ENCODE measurements at places on chromosomes 7 and 10.
A peak's percentile ranks its signal among the peaks of the same experiment; 100 is the strongest.

DNA sequence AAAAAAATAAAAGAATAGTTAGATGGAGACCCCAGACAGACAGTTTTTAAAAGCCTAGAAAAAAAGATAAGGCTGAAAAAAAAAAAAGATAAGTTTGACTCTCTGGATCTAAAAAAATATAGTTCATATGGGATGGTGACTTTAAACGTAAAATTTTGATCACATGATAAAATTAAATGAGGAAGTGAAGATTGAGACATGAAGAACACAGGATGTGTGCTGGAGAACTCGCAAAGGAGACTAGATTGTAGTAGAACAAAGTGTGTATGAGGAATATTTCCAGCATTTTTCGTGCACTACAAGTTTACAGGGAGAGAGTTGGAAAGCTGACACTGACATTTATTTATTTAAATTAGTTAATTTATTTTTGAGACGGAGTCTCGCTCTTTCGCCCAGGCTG, 286.4 kb downstream of the PRPF18 start:
- no peak for DNase-seq

GRCh38 chr7:57381581-57381980, 68.4 kb upstream of the ZNF716 start:
- no peak for DNase-seq

- DNase-seq, result peak; percentile 65
These were observed 166.8 kb upstream of the ASAH2 start for GRCh38 chr10:50417886-50418830.

DNA sequence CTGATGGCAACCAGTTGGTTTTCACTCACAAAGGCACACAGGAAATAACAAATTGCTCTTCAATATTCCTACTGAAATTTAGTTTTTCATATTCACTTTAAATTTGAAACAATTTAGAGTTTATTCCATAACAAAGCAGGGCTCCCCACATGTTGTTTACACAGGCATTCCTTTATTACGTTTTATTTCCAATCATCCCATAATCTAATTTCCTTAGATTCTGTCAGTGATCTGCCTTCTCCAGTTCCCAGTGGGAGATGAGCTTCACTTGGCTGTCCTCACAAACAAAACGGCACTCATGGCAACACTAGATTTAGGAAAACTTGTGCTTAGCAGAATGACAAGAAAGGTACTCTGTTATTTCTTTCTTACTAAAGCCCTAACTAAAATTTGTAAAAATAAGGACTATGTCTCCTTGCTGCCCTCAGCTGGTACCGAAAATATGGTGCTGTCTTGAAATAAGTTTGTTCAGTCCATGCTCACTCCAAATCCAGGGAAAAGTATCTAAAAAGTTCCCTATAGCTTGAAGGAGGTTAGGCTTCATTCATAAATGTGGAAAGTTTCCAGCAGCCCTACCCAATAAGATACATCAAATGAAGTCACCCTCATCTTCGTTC, 23.0 kb downstream of the PHYH start:
- DNase-seq, result no peak

DNA sequence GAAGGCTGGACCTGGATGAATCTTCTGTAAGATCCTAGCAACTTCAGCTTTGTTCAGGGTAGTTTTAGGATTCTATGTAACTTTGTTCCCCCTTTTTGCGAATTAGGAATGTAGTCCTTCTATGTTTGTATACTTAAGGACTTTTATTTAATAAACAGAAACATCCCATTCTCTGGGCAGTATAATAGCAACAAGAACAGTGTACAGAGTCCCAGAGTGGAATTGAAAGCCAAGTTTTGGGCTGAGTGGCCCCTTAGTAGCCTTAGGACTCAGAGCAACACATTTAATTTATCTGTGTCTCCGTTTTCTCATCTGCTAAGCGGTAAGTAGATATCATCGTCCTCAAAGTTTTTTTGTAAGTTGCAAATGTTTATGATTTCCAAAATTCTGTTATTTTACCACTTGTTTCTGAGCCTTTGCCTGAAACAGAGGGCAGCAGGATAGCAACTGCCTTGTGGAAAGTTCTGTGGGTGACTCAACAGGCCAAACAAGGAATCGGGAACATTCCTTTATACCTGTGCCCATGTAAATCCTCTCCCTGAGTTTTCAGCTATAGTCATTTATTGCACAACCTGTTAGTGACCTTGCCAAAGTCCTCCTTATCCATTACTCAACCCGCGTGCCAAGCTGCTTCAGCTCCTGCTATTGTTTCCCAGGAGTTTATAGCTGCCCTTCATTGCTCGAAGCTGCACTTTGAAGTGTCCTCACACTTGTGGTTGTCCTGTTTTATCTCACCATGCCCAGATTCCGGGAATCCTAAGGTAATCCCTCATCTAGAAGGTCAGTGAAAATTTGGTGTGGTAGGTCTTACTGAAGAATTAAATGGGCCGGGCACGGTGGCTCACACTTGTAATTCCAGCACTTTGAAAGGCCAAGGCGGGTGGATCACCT, 199.1 kb upstream of the AHR start:
- no peak for DNase-seq

DNA sequence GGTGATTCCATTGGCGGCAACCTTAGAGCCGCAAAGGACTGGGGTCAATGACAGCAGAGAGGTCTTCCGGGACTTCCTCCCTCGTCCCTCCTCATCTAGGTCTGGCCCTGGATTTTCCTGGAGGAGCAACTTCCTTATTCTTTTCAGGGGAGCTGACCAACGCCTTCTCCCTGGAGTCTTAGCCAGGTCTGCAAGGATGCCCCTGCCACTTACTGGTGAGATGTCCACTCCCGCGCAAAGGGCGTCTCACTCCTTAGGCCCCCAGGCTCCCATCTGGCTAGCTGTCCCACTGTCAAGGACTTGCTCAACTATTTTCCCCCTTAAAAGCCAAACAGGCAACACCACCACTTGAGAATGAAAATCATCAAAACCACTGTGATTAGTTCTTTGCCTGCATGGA, 42.0 kb upstream of the NMT2 start:
- DNase-seq, result no peak

- no peak for DNase-seq
These were observed 25.2 kb downstream of the LOXL4 start for GRCh38 chr10:98242823-98243222.

DNA sequence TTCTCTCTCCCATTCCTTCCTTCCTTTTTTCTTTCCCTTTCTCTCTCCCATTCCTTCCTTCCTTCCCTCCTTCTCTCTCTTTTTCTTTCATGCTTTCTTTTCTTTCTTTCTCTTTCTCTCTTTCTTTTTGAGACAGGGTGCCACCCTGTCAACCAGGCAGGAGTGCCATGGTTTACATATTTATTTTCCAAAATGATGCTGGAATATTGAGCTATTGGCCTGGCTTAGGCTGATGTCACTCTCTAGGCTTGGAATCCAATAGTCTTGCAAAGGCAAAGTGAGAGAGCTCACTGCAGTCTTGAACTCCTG, 159.1 kb downstream of the BAMBI start:
- no peak for DNase-seq

DNA sequence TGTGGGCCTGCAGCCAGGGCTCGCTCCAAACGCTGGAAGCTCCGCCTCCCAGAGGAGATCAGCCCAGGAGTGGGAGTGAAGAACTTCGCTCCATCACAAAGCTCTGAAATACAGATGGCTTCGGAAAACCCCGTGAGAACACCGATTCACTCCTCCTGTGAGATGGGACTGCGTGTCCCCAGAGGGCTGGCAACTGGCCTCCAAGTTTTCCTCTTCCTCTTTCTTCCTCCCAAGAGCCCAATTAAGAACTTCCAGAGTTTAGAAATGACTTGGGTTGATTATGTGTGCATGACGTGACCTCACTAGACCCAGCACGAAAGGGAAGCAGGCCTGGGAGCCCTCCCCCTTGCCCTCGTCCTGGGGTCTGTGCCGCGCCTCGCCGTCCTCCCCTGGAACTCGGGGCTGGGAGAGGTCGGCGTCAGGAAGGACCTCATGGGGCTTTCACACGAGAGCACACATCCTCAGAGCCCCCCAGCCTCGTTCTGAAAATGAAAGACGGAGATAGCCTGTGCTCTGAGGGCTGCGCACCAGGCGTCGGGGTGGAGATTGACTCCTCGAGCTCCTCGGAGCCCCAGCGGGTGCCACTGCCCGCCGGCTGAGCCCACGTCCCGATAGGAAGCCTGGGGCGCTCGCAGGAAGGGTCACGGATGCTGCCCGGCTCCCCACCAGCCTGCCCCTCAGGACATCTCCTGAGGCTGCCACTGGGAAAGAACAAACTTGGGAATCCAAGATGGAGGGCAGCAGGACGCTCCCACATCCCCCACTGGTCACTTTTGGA, 37.8 kb downstream of the PTPRN2 start:
- DNase-seq, result no peak

- DNase-seq, result no peak
These were observed 2.3 kb downstream of the ZNF282 start for GRCh38 chr7:149197675-149198074.

- DNase-seq, result no peak
These were observed 707 bp upstream of the GHITM start for GRCh38 chr10:84138478-84139125.

GRCh38 chr10:61612450-61612849, 50.3 kb upstream of the CABCOCO1 start:
- DNase-seq, result no peak

DNA sequence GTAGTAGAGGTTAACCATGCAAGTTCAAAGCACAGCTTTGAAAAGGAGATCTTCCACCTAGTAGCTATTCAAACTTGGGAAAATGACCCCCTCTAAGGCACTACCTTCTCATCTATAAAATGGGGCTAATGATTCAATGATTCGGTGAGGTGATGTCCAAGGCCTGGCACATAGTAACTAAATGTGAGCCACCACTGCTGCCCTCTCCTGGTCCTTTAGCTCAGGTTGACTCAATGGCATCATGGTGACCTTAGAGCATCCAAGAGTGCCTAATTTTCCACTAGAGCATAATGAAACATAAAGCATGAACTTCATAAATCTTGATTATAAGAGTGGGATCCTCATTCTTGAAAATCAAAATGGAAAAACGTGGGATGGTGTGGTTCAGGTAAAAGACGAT, 16.3 kb upstream of the PLCE1 start:
- no peak for DNase-seq

- no peak for DNase-seq
These were observed 51.2 kb downstream of the OTUD1 start for GRCh38 chr10:23490115-23490514.

- DNase-seq, result no peak
These were observed 9.1 kb downstream of the WIPF3 start for GRCh38 chr7:29815181-29816105.

GRCh38 chr7:22563032-22563501, 63.1 kb upstream of the STEAP1B start:
- DNase-seq, result no peak

- DNase-seq, result no peak
These were observed 14.8 kb downstream of the PTPRE start for GRCh38 chr10:127921753-127922145.

DNA sequence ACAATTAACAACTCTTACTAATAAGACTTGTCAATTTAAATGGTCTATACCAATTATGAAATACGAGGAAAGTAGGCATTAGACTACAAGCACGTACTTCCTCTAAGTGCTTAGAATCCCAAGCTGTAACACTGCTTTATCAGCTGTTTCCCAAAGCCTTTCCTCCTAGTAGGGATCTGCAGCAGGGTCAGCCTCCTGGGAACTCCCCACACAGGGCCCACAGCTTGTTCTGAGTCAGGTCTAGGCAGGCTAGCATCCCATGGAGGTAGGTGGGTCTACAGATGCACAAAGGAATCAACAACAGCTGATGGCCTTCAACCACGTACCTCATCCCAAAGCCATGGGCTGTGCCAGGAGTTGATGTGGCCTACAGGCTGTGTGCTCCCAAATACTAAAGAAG, 14.7 kb downstream of the MMS19 start:
- no peak for DNase-seq

GRCh38 chr10:27680006-27680557, 65.5 kb downstream of the MKX start:
- no peak for DNase-seq

GRCh38 chr7:36606153-36606975, 117.9 kb downstream of the AOAH start:
- no peak for DNase-seq

DNA sequence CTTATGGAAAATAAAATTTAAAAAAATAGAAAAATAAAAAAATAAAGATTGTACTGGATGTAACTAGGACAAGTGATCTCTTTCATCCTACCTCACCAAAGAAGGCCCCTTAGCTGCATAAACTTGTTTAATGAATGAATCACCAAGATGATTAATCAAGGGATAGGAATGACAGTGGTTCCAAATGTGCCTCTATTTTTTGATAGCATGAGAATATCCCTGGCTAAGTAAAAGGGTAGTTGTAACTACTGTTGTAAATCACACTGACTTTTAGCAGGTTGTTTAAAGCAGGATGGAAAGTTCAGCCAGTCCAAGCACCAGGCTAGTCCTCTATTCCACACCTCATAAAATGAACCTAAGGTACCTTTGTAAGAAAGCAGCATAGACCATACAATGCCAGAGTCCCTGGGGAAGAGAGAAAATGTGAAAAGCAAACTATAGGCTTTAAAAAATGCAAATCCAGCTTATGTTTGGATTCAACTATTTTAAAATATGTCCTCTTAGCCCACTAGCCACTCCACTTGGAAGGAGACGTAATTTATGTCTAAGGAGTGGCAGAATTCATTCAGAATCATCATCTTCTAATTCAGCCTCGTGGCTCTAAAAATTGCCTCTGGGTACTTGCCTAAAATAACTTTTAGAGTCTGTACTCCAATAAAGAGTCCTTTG, 126.8 kb downstream of the SKIDA1 start:
- no peak for DNase-seq

DNA sequence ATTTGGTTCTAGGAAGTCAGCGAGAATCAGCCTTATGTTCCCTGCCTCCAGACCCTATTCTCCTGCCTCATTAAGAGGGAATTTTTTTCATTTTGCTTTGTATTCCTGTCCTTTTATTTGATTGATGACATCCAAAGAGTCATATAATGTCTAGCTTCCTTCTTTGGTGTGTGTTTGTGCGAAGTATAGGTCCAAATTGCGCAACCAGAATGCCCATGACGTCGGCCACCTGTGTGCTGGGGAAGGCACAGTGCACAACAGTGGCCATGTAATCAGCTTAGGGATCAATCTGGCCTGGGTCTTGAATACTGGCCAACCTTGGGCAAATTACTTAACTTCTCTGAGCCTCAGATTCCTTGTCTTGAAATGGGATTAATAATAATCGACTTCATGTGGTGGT, 206.2 kb downstream of the VTI1A start:
- DNase-seq, result no peak

- no peak for DNase-seq
These were observed 20.6 kb downstream of the SHTN1 start for GRCh38 chr10:116984202-116984990.

DNA sequence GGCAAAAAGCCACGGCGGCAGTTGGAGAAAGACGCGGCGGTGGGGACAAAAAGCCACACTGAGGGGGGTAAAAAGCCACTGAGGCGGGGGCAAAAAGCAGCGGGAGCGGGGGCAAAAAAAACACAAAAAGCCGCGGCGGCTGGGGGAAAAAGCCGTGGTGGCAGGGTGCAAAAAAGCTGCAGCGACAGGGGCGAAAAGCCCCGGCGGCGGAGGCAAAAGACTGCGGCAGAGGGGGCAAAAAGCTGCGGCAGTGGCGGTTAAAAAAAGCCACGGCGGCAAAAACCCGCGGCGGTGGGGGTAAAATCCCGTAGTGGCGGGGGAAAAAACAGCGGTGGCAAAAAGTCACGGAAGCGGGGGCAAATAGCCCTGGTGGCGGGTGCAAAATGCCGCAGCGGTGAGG, 527.3 kb downstream of the ZNF33B start:
- no peak for DNase-seq

Data from HS-27A (cell line).